ENCODE measurements at places on chromosomes 3 and 15.

- no peak for DNase-seq
These were observed 14.6 kb downstream of the CTDSPL start for GRCh38 chr3:37876279-37876678.

DNA sequence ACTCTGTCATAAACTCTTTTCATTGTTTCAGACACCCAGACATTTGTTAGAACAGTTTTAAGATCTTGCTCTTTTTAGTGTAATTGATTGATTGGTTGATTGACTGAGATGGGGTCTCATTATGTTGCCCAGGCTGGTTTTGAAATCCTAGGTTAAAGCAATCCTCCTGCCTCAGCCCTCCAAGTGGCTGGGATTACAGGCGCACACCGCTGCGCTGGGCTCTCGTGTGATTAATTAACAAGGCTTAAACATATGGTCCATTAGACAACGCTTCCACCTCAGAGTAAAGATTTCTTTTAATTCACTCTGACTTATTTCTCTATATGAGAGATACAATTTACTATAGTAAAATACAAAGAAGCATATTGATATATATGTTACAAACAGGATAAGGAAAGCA, 114.0 kb upstream of the C2CD4B start:
- DNase-seq = no peak

GRCh38 chr15:85541744-85542143, 161.3 kb downstream of the AKAP13 start:
- peak; percentile 41 for DNase-seq

GRCh38 chr3:136860541-136860940, 1.5 kb upstream of the NCK1 start:
- DNase-seq = no peak

DNA sequence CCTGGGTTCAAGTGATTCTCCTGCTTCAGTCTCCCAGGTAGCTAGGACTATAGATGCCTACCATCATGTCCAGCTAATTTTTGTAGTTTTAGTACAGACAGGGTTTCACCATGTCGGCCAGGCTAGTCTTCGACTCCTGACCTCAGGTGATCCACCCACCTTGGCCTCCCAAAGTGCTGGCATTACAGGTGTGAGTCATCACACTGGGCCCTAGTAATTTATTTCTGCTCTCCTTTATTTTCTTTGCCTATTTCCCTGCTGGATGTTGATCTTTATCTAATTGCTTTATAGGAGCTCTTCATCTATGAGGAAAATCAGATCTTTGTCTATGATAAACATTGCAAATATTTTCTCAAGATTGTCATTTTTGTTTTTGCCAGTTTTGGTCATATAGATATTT, 31.7 kb downstream of the UQCC5 start:
- no peak for DNase-seq

DNA sequence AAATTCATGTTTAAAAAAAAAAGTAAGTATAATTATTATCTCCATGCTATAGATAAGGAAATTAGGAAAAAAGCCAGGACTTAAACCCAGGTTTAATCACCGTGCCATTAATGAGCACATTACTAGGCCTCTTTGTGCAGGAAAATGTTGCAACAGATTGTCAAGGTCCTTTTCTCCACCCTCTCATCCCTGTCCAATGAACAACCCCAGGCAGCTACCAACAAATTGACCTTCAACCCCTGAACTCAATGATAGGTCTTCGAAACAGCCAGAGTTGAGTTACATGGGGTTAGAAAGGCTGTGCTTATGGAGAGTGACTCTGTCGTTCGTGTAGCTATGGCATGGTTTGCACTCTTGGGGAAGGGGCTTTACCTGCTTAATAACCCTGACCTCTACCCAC, 84.2 kb upstream of the CTNNB1 start:
- DNase-seq = no peak

DNA sequence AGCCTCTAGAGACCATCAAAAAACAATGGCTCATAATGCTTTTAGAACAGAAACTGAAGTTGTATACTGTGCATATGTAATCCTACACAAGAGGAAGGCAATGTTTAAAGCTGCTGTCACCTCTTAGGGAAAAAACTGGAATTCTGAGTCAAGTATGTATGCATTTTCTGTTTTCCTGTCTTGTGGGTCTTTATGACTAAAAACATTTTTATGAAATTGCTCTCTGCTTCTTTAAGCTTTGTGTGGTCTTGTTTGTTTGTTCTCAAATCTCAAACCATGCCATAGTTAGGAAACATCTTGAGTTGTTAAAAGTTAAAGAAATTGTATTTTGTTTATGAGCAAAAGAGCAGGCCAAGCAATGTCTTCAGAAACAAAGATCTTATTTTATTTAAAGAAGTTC, 80.9 kb upstream of the SOX2 start:
- no peak for DNase-seq

GRCh38 chr3:66211779-66212178, 9.0 kb upstream of the SLC25A26 start:
- DNase-seq = no peak

Measured in GM10248 (cell line).